Motor neuron (in vitro differentiated cells): ENCODE measurements at places on chromosomes 6 and 20. TPM values are rescaled to one million over a fixed set of nuclear protein-coding genes. Genes with fewer than 3 reads are reported as not detected.

Gene TRAPPC3L
- 0.29 TPM in 1 of 2 replicates, not detected in the other for total RNA-seq

Gene FAM184A
- 13.8 and 19.7 TPM in 2 replicates for total RNA-seq

Gene SDC4
- total RNA-seq = 19.2 and 23.6 TPM in 2 replicates

Gene SNAP25
- 115 and 118 TPM in 2 replicates for total RNA-seq

Gene EPB41L1
- total RNA-seq = 24.0 and 28.2 TPM in 2 replicates

Gene CNKSR3
- 2.3 and 2.6 TPM in 2 replicates for total RNA-seq

Gene LYRM2
- total RNA-seq = 31.2 and 31.9 TPM in 2 replicates
